ENCODE measurements at places on chromosomes 16 and 17.
A peak's percentile ranks its signal among the peaks of the same experiment; 100 is the strongest.

DNA sequence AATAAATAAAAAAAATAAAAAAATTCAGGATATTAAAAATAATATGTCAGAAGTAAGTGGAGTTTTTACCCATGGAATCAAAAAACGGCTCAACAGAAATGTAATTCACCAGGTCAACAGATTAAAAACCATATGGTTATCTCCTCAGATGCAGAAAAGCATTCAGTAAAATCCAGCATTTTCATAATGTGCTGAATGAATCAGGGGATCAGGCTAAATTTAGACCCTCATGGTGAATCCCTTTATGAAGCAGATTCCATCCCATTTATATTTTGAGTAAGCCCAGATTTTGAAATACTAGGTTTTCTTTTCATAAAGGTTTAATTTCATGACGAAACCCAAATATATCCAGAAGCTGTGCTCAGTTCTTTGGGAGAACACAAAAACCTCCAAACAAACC lies 84.4 kb downstream of the OR1D5 start:
- no peak for DNase-seq

- DNase-seq, result no peak
These were observed 15.5 kb downstream of the CMIP start for GRCh38 chr16:81460075-81460474.

GRCh38 chr17:41184480-41184961 lies at the start of gene KRTAP4-1:
TSS of gene KRTAP4-1 (minus strand) at chr17:41184911. CDS start at chr17:41184854, 57 bp downstream.
- no peak for DNase-seq

GRCh38 chr16:24146518-24146917 lies 109.6 kb upstream of the CACNG3 start:
- no peak for DNase-seq

GRCh38 chr16:66845791-66846221 lies 1.6 kb downstream of the CA7 start:
- no peak for DNase-seq

DNA sequence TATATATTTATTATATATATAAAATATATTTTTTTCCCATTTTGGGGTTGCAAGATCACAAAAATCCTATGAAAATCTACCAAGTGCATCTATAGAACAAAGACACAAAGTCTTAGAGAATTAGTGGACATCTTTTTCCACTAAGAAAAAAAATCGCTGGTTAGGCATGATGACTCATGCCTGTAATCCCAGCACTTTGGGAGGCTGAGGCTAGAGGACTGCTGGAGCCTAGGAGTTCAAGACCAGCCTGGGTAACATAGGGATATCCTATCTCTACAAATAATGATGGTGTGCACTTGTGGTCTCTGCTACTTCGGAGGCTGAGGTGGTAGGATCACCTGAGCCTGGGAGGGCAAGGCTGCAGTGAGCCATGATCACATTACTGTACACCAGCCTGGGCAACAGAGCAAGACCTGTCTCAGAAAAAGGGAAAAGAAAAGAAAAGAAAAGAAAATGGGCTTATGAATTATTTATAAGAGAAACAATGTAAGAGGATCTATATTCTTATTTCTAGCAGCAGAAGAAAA lies 185.1 kb upstream of the PSMD7 start:
- DNase-seq, result no peak

GRCh38 chr16:2062801-2063200 lies 15.0 kb downstream of the TSC2 start:
- no peak for DNase-seq

- DNase-seq, result no peak
These were observed 348.2 kb downstream of the CDH11 start for GRCh38 chr16:64773638-64774037.

GRCh38 chr16:27511657-27512448 lies 37.9 kb downstream of the GTF3C1 start:
- no peak for DNase-seq

DNA sequence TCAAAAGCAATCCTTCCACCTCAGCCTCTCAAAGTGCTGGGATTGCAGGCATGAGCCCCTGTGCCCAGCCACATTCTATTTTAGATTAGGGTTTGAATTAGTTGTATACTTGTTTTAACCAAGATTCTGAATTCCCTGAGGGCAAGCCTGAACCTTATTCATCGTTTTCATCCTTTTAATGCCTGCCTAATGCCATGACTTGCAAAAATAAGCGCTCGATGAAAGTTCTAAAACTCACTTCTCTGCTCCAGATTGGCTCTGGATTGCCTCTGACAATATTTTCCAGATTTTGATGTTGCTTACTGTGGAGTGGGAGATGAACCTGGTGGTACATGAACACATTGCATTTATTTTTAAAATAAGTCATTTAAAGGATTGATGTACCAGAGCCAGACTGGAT lies 90.9 kb upstream of the CACNG3 start:
- no peak for DNase-seq

GRCh38 chr17:76414334-76415295 lies 30.2 kb downstream of the SPHK1 start:
- DNase-seq, result no peak

DNA sequence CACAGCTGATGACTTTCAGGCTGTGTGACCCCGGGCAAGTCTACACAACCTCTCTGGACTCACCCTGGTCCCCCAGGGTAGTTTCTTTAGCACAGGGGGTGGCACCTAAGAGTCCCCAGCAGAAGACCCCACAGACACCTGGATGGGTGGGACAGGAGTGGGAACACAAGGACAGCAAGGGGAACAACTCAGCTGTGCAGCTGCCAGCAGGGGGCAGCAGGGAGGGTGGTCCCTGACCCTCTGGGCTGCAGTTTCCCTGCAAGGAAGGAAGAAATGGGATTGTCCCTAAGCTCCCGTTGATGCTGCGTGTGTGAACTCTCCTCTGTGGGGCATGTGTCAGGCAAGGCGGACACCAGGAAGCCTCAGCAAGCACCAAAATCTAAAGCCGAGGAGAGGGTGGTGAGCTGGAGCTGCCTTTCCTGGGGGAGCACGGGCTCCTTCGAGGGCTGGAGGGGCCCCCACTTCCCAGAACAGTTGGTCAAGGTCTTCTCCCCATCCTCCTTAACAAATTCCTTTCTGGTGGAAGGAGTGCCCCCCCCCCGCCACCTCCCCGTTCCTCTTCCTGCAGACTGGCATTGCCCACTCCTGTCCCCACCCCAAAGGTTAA lies 24.1 kb upstream of the CDH5 start:
- DNase-seq, result no peak

DNA sequence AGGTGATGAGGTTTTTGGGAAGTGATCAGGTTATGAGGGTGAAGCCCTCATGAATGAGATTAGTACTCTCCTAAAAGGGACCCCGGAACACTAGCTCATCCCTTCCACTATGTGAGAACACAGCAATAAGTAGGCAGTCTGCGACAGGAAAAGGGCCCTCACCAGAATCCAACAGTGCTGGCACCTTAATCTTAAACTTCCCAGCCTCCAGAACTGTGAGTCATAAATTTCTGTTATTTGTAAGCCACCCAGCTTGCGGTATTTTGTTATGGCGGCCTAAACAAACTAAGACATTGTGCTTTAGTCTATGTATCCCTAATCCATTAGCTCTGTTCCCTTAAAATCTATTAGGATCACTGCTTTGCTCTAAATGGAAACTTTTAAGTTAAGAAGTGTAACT lies 8.5 kb downstream of the SLFN12 start:
- no peak for DNase-seq

GRCh38 chr17:17207998-17208397 lies 1.9 kb upstream of the PLD6 start:
- no peak for DNase-seq

GRCh38 chr16:67672306-67672705 lies 5.7 kb downstream of the C16orf86 start:
- DNase-seq, result no peak

DNA sequence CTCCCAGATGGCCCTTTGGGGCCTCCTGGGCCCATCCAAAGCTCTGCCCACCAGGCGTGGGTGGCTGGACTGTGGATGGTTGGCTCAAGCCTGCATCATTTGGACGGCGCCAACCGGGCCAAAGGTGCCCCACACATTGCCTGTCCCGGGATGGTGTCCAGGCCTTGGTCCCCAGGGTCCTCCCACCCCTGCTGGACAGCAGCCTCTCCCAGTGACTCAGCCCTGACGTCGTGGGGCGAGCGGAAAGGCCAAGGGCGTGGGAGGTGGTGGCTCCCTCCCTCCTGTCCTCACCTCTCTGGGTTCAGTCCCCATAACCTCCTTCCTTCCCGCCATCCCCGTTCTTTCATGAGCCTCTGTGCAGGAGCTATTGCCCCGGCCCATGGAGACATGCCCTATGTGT lies 42.1 kb upstream of the DLX4 start:
- DNase-seq, result no peak

- DNase-seq, result no peak
These were observed 33.9 kb downstream of the BAHCC1 start for GRCh38 chr17:81428948-81429774.

DNA sequence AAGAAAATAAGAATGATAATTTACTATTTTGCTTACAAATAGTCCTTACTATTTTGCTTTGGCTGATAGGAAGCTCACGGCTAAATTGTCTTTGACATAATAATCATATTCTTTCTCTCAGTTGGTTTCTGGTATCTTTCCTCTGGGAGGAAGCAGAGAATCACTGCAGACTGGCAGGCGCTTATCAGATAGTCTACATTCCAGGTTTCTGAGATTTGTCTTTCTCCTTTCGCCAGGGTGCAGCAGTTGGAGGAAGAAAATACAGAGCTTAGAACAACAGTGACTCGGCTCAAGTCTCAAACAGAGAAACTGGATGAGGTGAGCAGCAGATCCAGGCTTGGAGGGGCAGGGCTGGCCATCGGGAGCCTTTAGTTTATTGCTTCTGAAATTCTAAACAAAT lies 136.1 kb downstream of the RAB11FIP4 start:
- DNase-seq, result no peak

- DNase-seq, result no peak
These were observed 21.3 kb upstream of the HOXB13 start for GRCh38 chr17:48749621-48750553.

- DNase-seq, result peak; percentile 61
These were observed 6.9 kb downstream of the PHOSPHO1 start for GRCh38 chr17:49223517-49224197.

- no peak for DNase-seq
These were observed 87.8 kb downstream of the MRM1 start for GRCh38 chr17:36689089-36689667.

DNA sequence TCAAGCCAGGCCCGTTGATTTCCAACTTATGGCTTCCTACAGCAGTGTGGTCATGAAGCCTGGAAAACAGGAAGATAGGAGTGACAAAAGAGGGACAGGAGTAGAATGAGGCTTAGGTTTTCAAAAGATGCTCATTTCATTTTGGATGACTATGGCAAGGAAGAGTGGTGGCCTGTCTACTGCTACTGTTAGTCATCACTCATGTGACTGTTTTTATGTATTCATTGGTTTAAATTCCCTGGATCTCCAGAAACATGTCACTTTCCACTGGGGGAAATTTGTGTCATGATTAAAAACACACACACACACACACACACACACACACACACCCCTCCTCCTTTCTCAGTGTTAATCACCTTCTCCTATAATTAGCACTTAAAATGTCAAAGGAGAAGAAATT lies 1.1 kb upstream of the CYLD start:
- peak; percentile 22 for DNase-seq

DNA sequence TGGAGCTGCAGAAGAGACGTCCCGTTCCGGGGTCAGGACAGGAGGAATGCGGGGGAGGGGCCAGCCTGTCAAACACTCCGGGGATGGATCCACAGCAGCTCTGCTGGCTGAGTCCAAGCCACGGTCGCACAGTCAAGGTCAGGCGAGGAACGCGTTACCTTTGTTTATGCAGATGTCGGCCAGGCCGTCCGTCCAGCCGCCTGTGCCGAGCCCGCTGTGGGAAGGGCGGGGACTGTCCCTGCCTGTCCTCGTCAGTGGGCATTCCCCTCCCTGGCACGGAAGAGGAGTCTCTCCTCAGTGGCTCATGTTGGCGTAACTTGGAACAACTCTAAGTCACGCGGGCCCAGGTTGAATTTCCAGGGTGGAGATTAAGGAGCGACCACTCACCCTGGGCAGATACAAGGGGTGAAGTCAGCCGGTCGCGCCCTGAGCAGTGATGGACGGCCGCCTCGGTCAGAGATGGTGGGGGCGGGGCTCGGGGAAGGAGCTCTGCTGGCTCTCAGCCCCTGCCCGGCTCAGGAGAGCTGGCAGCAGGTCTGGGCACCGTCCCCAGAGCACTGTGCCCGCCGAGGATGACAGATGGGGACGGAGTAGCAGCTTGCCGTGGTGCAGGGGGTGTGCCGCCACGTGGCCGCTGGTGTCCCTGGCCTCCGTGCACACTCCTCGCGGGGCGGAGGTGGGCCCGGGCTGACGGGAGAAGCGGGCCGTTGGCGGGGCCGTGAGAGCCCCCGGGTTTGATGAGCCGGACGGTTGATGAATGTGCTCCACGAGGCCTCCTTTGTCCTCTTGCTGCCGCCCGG lies 7.3 kb downstream of the CACNA1H start:
- no peak for DNase-seq

- DNase-seq, result no peak
These were observed 59.9 kb downstream of the ABR start for GRCh38 chr17:1119924-1120323.

DNA sequence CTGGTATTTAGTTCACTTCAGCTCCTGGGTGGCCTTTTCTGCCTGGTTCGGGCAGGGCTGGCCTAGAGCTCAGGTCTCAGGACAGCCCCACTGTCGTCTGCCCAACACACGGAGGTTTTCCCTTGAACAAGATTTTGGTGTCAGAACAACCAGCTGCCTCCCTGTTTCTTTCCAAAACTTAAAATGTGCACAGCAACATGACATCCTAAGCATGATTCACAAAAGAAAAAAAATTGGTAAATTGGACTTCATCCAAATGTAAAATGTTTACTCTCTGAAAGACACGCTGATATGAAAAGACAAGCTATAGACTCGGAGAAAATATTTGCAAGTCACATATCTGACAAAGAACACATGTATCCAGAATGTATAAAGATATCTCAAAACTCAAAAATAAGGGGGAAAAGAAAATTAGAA lies 197.8 kb upstream of the CHMP6 start:
- DNase-seq, result no peak

DNA sequence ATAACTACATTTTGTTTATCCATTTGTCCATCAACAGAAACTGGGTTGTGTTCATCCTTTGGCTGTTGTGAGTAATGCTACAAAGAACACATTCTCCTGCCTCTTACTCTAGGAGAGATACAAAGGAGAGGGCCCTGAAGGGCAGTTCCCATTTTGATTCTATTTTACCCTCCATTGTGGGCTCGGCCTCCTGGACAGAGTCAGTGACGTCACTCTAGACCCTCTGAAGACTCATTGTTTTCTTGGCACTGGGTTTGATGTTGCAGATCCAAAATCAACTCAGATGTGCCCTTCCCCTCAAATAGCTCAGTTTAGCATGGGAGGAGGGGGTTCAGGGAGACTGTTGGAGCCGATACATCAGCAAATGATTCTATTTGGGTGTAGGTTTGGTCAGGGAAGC lies 280.9 kb downstream of the UTP18 start:
- no peak for DNase-seq

DNA sequence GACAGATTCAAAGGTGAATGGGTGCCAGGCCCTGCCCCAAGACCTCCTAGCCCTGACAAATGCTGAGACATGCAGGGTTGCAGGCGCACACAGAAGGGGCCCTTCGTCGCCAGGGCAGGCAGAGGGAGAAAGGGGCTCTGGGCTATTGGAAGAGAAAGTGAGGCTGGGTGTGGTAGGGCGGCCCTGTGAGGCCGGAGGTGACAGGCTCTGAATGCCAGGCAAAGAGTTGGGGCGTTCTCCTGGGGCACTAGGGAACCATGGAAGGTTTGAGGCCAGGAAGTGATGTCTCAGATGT lies 26.4 kb upstream of the NXPH3 start:
- DNase-seq, result no peak
